NCI-H2171 (cell line): ENCODE measurements at places on chromosomes 3 and 15.
A peak's percentile ranks its signal among the peaks of the same experiment; 100 is the strongest.

- no peak for DNase-seq
Observed at GRCh38 chr15:60573936-60574335, 95.0 kb upstream of the ICE2 start.

DNA sequence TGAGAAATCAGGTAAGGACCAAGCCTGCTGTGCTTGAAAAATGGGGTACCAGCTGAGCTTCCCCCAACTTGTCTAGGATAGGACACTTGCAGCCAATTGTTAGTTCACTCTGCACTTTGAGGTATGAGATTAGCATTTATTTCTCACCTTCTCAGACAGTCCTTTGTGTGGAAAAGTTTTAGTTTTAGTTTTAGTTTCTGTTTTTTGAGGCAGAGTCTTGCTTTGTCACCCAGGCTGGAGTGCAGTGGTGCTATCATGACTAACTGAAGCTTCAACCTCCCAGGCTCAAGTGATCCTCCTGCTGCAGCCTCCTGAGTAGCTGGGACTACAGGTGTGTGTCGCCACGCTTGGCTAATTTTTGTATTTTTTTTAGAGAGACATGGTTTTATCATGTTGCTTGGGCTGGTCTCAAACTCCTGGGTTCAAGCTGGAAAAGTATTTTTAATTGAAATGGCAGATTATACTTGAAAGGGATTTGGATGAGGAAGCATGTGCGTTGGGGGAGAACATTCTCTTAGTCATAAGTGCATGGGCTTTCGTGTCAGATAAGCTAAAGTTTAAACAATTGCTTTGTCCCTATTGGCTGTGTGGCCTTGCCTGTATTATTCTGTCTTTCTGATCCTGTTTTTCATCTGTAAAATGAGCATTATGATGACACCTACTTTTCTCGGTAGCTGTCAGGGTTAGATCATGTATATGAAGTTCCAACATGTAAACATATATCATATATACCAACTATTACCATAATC, 25.2 kb upstream of the CCK start:
- DNase-seq, result no peak

GRCh38 chr3:175914785-175915184, 1055.7 kb downstream of the NAALADL2 start:
- no peak for DNase-seq

DNA sequence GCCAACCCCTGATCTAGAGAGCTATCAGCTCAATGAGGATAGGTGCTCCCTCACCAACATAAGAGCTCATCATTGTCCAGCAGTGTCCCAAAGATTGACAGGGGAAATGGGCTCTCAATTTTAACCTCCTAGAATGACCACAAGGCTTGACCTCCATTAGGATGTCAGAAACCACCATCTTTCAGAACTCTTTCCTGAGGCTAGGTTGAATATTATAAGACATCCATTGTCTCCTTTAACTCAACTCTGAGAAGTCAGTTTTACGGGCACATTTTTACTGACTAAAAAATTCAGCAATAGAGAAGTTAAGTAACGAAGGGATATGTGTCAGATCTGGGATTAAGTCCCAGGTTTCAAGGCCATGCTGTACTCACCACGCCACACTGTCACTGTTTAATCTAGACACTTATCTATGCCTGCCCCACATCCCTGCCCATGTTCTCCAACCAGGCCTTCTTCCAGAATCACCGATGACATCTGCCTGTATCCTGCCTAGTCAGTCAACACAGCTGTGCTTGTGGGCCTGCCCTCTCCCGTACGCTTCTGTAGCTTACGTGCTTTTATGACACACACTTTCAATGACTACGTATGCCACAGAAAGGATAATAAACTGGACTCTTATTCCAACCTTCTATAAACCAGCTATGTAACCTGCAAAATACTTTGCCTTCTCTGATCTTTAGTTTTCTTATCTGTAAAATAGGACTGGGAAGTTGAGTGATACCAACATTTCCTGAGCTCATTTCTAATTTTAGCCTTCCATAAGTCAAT, 17.1 kb upstream of the MUC13 start:
- no peak for DNase-seq

DNA sequence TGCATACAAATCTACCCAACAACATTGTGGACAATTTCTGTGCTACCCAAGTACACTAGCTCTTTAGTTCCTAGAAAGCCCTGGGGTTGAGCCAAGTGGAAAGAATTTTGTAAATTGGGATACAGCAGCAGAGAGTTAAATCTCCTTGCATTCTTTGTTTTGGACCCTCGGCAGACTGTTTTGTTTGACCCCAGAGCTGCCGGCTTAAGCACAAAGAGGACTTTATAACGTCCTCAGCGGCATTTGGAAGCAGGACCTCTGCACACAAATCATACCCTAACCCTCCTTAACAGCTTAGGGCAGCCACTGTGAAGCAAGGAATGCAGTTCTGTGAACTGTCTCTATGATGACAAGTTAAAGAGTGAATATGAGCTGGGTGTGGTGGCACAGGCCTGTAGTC, 415.3 kb downstream of the CNTN4 start:
- no peak for DNase-seq

DNA sequence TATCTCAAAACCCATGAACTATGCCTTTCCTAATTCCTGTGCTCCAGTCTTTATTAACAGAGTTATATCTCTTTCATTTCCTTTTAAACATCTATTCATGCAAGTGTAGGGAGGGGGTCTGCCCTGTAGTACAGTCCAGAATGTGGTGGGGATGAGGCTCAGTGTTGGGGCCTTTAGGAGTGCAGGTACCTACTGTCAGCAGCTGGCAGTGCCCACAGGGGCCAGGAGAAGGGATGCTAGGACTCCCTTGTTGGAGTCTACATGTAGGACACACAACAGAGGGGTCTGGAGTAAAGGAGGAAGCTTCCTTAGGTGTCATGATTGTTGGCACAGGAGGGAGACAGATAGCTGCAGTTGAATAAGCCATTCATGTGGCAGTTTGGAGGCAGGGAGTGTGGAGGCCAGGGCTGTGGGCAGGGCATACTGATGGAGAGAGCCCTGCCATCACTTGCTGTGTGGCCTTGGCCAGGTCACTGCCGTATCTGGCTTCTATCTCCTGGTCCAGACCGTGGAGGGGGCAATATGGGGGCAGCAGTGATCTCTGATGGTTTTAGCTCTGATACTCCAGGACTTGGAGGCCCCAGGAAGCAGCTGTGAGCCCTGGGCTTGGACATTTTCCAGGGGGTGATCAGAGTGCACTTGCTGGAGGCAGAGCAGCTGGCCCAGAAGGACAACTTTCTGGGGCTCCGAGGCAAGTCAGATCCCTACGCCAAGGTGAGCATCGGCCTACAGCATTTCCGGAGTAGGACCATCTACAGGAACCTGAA, 29.5 kb downstream of the ESYT3 start:
- DNase-seq, result no peak

DNA sequence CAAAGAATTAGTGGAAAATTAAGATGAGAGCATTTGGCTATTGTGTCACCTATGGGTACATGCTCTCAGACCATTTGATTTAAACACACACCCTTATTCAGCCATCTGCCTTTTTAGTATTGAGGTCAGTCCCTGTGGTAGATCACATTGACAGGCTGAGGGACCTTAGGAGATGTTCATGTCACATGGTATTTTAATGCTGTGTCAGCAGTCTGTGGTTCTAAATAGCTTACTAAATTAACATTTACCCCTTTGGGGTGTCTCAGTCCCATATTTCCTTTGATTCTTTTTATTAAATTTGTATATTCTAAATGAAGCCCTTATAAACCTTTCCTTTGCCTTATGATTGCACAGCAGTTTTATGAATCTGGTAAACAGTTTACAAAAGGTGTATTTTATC, 2.3 kb downstream of the RBM5 start:
- DNase-seq, result no peak

DNA sequence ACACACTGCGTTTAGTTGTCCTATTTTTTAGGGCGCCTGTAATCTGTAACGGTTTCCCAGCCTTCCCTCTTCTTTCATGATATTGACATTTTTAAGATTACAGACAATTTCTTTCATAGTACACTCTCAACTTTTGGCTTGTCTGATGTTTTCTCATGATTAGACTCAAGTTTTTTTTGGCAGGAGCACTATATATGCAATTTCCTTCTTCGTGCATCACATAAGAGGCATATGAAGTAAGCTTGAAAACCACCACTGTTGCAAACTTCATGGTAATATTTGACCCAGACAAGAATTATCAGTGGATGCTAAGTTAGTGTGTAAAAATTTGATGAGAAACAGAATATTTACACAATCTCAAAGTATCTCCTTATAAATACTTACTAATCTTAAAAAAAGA, 119.2 kb upstream of the CMC1 start:
- DNase-seq, result no peak

DNA sequence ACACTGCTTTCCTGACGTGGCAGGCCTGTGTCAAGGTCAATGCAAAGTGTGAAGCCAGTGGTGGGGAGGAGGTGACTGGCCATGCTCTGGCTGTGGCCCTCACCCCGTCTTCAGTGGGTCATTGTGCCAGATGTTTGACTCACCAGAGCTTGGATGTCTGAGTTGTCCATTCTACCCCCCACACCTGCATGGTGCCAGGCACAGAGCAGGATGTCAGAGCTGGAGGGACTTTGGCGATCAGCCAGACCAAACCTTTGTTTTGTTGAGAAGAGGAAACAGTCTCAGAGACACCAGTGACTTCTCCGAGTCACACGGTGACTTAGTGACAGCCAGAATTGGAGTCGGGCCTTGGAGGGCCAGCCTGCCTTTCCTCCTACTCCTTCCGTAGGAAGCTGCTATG, 49.5 kb downstream of the SMAD6 start:
- DNase-seq, result no peak

DNA sequence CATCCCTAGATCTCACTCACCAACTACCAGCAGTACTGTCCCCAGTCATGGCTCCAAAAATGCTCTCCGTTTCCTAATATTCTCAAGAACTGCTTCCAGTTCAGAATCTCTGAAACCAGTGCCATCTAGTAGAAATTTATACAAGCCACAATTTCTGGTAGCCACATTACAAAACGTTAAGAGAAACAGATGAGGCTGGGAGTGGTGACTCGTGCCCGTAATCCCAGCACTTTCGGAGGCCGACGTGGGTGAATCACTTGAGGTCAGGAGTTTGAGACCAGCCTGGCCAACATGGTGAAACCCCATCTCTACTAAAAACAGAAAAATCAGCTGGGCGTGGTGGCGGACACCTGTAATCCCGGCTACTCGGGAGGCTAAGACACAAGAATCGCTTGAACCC, 78.4 kb upstream of the RAD18 start:
- no peak for DNase-seq

DNA sequence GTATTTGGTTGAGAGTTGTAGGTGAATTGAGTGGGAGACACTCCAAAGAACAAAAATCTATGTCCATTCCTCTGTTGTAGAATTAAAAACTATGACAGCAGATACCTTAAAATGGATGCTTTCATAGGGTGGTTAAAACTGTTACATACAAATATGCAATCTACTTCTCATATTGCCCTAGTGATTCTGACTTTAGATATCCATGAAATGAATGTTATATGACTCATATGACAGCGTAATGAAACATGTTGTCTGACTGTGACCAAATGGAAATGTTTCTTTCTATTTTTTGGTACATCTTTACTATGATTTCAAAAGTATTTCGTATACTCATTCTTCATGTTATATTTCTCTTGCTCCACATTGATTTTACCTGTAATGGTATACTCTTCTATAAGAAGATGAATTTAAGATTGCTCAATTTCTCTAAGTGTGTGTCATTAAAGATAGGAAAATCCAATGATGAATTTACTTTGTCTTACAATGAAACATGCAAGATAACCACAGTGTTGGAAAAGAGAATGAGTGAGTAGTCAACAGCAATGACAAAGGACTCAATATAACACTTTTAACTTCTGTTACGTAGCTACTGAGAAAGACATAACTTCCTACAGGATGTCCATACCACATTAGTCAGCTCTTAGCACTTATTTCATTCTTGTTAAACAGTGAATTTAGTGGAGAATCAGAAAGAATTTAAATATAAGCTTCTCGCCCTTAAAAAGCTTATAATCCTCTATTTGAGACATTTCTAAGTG, 79.3 kb upstream of the LSAMP start:
- no peak for DNase-seq

GRCh38 chr3:42174679-42175385, 83.7 kb downstream of the TRAK1 start:
- no peak for DNase-seq

GRCh38 chr15:63019511-63020109, 22.9 kb upstream of the TPM1 start:
- DNase-seq, result peak; percentile 46

DNA sequence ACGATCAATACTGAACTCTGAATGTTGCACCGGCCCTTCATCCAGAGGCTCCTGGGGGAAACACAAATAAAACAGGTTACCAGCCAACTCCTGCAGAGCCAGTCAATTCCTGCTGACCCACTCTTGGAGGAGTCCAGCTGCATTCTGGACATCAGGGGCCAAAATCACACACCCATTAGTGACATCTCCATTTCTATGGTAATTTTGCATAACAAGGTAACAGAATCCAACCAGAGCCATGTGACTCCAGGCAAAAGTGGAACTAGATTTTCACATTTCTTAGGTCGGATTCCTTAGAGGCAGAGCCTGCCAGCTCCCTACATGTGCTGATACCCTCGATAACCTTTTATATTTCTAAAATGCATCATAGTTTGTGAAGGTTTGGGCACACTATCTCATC, 119.2 kb upstream of the CTNNB1 start:
- no peak for DNase-seq

- peak; percentile 23 for DNase-seq
Observed at GRCh38 chr3:157921811-157922210, 184.4 kb downstream of the SHOX2 start.

DNA sequence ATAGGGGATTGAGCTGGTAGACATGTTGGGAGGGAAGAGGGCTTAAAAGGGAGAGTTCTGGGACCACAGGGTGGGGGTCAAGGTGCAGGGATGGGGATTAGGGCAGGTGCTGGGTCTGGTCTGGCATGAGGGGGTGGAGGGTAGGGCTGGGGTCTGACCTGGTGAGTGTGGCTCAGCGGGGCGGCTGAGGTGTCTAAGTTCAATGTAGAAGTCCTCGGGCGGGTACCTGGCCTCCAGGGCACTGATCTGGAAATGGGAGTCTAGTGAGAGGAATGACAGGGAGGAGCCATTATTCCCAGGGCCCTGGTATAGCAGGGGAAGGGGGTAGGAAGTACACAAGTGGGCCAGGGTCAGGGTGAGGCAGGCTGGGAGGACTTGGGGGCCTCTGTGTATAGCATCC, 39.6 kb downstream of the RAB11A start:
- DNase-seq, result no peak

DNA sequence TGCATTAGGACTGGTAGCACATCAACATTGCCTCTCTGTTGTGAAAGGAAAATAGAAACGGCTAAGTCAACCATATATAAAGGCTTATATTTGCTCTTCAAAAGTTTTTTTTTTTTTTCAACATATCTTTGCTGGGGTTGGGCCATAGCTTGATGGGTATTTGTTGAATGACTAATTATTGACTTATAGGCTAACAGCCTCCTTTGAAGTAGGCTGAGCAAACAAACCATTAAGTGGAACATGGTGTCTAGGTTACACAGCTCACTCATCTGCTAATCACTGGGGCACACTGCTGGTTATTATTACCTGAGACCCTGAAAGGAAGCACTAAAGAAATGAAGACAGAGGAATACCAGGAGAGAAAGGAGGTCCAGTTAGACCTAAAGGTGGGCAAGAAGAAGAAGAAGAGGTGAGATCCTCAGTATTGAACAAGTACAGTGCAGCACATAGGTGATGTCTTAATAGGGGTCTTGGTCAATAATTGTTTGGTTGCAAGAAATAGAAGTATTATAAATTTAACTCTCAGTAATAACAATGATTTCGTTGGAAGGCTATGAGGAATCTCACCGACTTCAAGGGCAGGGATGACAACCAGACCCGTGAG, 139.4 kb downstream of the RPLP1 start:
- no peak for DNase-seq
